ENCODE measurements at places on chromosomes 7 and 10.

GRCh38 chr10:33086100-33086499, 128.1 kb upstream of the ITGB1 start:
- no peak for DNase-seq

- peak; percentile 27 for DNase-seq
These were observed 203.5 kb downstream of the PTEN start for GRCh38 chr10:88066876-88067275.

GRCh38 chr10:5091196-5091595, 3.0 kb upstream of the AKR1C3 start:
- no peak for DNase-seq

DNA sequence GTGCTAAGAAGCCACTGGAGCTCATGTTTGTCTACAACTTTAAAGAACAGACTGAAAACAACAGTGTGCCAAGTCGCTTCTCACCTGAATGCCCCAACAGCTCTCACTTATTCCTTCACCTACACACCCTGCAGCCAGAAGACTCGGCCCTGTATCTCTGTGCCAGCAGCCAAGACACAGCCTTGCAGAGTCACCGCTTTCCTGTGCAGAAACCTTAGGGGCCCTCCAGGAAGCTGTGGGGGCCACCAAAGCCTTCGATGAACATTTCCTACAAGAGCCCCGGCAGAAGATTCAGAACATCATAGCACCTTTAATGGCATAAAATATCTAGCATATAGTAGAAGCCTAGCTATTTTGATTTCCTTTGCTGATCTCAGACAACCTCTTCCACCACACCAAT, 88.0 kb upstream of the PRSS58 start:
- no peak for DNase-seq

DNA sequence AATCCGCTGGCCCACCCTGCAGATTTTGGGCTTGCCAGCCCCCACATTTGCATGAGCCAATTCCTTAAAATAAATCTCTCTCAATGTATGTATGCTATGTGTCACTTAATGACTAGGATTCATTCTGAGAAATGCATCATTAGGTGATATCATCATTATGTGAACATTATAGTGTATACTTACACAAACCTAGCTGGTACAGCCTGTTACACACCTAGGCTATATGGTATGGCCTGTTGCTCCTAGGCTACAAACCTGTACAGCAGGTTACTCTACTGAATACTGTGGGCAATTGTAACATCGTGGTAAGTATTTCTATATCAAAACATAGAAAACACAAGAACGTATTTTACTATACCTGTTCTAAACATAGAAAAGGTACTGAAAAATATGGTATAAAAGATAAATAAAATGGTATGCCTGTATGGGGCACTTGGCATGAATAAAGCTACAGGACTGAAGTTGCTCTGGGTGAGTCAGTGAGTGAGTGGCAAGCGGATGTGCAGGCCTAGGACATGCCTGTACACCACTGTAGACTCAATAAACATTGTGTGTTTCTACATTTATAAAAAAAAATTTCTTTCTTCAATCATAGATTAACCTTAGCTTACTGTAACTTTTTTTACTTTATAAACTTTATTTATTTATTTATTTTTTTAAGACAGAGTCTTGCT, 135.9 kb downstream of the ABCA13 start:
- DNase-seq: no peak

DNA sequence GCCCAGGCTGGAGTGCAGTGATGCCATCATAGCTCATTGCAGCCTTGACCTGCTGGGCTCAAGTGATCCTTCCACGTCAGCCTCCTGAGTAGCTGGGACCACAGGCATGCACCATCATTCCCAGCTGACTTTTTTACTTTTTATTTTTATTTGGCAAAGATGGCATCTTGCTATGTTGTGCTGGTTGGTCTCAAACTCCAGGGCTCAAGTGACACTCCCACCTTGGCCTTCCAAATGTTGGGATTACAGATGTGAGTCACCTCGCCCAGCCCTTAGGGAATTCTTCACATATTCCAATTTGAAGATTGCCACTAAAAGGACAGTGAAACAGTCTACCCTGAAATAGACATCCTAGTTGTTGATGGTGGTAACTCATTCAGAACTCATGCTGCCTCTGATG, 27.7 kb downstream of the SUGCT start:
- no peak for DNase-seq

Data from activated T-cell treated with anti-CD3 and anti-CD28 coated beads, Interleukin-2, amount 50 U/mL, for 48 hours (primary cell).